ENCODE measurements at places on chromosomes 5 and 9.

DNA sequence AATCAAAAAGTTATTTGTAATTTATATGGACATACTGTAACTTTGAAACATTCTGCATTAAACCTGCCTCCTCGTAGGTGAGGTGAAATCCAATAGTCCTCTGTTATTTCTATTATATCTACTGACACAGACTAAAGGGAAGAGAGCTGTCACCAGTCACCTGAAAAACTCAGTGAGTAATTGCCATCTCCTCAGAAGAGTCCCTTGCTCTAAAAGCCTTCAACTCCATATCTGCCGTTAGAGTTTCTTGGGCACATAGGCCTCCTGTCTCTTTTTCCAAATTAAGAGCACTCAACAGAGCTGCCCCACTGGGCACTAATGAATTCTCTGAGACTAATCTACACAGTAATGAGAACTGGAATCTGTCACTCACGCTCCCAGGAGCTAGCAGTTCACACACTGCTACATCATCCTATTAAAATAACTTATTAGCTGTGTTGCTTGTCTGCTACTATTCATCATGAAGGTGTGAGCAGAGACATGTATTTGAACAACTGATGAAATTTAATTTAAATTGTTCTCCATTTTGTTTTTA is 67.3 kb upstream of the VCAN start:
- DNase-seq, result no peak

GRCh38 chr5:159061834-159062474 is 37.8 kb downstream of the EBF1 start:
- DNase-seq, result no peak

GRCh38 chr5:68744206-68744605 is 349.6 kb upstream of the SLC30A5 start:
- DNase-seq, result no peak

- DNase-seq, result peak; percentile 39
Measured at GRCh38 chr5:169814522-169814921, 165.8 kb downstream of the INSYN2B start.

DNA sequence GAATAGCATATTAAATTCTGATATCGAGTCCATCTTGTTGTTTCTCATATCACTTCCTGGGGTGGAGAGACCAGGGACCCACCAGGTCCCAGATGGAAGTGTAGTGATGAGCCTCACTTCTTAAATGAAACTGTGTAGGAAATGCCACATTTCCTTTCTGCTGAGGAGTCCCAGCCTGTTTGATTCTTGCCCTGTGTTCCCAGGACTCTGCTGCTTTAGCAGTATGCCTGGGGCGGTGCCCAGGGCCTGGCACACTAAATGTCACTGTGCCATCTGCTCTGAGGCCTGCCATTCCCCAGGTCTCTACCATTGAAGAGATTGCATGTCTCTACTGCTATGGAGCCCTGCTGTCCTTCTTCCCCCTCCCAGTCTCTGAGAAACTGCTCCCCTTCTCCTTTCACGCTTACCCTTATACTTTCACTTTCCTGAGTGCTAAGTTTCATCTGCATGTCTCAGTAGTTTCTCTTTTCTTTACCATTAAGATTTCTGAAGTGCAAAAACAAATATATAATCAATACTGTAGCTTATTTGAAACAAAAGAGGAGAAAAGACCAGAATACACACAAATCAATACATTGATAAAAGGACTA is 260.4 kb downstream of the GABRB2 start:
- no peak for DNase-seq

DNA sequence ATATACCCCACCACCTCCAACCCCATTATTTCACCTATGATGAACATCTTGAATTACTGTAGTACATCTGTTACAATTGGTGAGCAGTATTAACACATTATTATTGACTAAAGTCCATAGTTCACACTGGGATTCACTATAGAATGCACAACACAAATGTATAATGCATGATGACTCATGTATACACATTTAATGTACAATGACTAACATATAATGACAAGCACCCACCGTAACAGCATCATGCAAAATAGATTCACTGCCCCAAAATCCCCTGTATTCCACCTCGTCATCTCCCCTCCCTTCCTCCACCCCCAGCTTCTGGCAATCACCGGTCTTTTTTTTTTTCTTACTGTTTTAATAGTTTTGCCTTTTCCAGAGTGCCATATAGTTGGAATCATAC is 47.1 kb upstream of the NEK6 start:
- peak; percentile 55 for DNase-seq

- no peak for DNase-seq
Measured at GRCh38 chr5:125461641-125462072, 715.2 kb upstream of the ZNF608 start.

DNA sequence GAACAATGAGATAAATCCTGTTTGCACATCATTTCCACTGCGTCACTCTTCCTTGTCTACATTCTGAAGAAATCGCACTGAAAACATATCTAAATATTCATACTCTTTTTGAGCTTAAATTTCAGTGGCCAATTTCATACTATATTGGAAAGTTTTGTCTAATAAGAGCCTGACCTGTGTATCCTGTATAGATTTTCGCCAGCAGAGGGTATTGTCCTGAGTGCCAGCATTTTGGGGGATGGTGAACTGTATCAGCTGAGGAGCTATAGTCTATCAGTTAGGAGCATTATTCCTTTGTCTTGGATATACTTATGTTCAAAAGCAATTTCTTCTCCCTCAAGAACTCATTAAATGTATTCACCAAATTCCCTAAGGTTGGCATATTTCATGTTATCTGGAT is 102.3 kb downstream of the SEMA6A start:
- DNase-seq, result no peak

DNA sequence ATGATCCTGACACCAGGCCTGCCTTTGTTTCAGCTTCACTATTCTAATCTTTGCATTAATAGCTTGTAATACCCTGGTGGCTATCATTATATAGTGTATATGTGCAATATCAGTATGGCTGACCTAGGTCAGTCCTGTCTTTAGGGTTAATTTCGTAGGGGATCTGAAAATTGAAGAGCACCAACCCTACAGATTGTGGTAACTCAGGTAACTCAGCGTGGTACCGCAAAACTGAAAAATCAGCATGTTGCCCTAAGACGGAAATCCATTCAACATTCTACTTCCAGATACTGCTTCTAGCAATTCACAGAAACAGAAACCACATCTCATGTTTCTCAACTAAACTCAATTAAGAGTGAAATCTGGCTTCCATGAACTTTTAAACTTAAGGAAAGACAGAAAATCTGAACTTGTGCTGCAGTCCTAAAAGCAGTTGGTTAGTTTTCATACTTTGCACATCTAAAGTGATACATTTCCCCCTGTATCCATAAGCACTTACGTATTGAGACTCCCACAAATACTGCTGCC is 78.3 kb downstream of the FNIP1 start:
- DNase-seq, result no peak

GRCh38 chr5:138664276-138664943 is 88.8 kb upstream of the CTNNA1 start:
- DNase-seq, result peak; percentile 76

DNA sequence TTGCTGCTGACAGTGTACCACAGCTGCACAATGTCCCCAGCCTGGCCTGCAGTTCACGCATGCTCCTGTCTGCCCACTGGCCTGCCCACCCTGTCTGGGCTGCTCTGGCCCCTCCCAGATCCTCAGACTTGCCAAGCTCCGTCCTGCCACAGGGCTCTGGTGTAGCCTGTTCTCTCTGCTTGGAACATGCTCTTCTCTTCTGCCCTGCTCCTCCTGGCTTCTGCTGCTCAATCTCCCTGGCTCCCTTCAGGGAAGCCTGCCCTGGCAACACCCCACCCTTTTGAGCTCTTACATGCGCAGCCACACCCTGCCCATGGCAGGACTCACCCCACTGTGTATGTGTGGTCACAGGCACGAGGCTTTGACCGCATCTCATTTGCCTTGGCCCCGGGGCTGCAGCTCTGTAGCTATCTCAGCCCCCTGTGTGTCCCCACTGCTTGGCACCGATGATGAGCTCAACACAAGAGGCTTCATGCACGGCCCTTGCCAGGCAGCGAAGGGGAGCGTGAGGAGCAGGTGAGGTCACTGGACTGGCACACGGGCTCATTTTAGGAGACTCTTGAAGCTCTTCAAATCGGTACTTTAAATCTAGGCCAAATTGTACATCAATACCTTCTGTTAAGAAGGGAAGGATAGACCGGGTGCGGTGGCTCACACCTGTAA is 20.4 kb upstream of the BRD3 start:
- no peak for DNase-seq

DNA sequence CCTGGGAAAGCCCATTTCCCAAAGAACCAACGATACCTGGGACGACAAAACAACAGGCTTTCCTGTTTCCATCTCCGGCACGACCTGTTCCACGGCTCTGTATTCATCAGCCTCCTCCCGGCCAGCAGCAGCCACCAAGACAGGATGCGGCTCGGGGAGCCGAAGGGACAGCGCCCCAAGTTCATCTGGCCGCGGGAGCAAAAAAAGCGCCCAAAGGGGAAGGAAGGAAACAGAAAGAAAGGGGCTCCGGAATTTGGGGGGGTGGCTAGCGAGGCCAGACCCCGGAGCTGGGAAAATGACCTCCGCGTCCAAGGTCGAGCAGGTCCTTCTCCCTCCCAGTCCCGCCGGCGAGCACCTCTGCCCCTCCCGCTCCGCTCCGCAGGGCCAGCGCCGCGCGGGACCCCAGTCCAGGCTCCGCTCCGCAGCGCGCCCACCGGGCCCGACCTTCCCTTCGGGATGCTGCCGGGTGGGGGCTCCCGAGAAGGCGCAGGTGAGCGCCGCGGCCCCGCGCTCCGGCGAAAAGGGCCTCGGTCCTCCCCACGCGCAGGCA is 608 bp downstream of the ELOVL7 start:
- no peak for DNase-seq

- DNase-seq, result no peak
Measured at GRCh38 chr5:53403291-53403690, 77.1 kb upstream of the FST start.

GRCh38 chr5:11584017-11584416 is 320.2 kb downstream of the CTNND2 start:
- peak; percentile 56 for DNase-seq

GRCh38 chr9:91815896-91816295 is 134.1 kb downstream of the ROR2 start:
- no peak for DNase-seq

GRCh38 chr5:25618821-25619220 is 974.0 kb upstream of the CDH10 start:
- no peak for DNase-seq

GRCh38 chr5:131169810-131170539 is 769 bp upstream of the LYRM7 start:
- DNase-seq, result no peak

- DNase-seq, result peak; percentile 89
Measured at GRCh38 chr5:59746241-59746765, 147.2 kb downstream of the PDE4D start.

DNA sequence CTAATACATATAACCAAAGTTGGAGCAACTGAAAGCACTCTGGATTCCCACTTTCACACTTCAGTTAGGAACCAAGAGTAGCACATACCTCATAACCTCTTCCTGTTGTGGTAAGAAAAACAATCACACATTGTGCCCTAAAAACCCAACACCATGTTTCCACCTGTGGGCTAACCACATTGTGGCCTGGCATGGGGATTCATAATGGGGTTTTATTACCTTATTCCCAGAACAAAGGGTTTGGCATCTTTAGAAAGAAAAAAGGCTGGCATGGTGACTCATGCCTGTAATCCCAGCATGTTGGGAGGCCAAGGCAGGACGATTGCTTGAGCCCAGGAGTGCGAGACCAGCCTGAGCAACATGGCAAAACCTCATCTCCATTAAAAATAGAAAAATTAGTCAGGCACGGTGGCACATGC is 60.6 kb downstream of the HSD17B3 start:
- no peak for DNase-seq
